A673 (cell line): ENCODE measurements at places on chromosomes 7 and 10. TPM values are rescaled to one million over a fixed set of nuclear protein-coding genes. Genes with fewer than 3 reads are reported as not detected.

PNLIPRP3 gene
- total RNA-seq, result not detected in 2 replicates

DNA sequence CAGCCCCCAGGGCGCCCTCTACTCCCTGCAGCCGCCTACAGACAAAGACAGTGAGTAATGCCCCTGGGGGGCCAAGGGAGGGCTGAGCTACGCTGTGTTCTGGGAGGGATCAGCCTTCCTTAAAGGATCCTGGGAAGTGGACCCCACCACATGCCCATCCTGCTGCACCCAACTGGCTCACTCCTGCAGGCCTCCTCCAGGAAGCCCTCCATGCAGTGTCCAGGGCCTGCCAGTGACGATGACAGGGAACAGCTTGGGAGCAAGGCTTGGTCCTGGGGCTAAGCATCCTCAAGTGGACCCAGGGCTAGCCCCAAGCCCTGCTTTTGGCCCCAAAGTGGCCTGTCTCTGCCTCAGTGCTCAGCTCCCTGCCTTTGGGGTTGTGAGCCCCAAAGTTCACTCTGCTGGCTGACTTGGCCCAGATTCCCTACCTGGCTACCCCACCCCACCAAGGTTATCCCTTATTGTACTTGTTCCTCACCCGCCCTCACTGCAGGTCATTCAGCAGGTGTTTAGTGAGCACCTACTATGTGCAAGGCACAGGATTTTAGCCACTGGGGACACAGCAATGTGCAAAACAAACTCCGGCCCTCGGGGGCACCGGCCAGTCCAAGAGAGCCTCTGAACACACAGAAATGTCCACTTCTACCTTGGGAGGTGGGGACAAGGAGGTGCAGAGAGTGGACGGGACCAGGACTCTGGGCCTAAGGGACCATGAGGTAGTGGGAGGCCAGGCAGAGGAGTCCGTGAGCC is 83.5 kb downstream of the MYL10 start:
- no peak for DNase-seq

NFE2L3 gene
- total RNA-seq, result 8.5 and 8.6 TPM in 2 replicates

TLX1 gene
- total RNA-seq, result 0.17 TPM in 1 of 2 replicates, not detected in the other

HOXA7 gene
- total RNA-seq, result 0.56 and 1.5 TPM in 2 replicates

GRCh38 chr10:50882540-50882983 is 2.9 kb downstream of the A1CF start:
- no peak for DNase-seq

DNA sequence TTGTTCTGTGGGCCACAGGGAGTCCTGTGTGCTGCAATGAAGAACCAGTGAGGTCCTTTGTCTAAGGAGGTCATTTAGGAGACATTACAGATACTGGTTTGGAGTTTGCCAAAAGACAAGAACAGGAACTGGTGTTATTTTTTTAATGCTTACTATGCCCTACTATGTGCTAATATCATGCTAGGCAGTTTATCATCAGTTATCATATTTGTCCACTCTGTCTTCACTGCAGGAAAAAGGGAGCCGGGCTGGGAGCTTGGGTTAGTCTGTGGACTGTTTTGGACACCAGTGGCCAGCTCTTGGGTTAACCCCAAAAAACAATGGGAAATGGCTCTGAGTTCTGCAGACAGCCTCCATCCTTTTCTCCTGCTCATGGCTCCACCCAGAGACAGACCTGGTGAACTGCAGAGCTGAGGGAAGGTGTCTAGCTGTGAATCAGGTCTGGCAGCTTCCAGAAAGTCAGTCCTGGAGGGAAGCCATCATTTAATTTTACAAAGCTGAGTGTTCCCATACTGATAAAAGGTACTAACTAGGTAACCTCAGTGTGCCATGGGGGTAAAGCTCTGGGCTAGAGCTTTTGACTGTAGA is 101.2 kb upstream of the ZNF746 start:
- peak; percentile 36 for DNase-seq

GRCh38 chr10:62001898-62002297 is 100.4 kb downstream of the ARID5B start:
- DNase-seq, result no peak

TYSND1 gene
- total RNA-seq, result 36.5 and 46.3 TPM in 2 replicates

GRCh38 chr10:123645615-123646014 is 20.5 kb upstream of the GPR26 start:
- DNase-seq, result no peak

DNA sequence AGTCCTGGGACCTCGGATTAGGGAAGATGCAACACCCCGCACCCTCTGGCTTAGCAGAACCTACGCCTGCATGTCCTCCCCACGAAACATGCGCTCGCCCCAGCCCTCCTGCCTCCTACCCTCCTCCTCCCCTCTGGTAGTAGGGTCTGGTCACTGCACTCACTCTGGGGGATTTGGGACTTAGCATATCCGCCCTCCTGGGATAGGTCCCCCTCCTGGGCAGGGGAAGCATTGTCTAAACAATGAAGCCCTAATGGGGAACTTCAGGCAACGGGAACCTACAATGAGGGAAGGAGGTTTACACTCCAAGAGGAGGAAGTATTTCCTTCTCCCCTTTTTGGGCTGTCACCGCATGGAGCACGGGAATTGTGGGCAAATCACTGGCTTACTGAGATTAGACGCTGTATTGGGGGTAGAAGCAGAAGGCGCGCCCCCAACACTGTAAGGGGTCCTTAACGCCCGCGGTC is 892 bp downstream of the CRHR2 start:
- DNase-seq, result no peak

DNA sequence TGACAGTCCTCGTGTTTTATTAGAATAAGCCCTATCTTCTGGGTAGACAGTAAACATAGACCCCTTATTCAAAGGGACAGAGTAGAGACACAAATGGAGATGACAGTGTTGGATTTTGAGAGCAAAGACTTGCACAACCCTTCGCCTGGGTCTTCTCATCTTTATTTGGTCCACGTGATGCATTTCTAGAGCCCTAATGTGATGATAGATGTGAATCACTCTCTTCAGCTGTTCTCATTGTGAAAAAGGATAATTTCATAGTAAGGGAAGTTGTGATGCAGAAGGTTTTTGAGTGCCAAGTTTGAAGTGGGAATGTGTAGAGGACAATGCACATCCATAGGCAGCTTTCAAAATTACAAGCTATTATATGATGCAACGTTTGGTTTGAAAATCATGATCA is 86.3 kb downstream of the CREB5 start:
- DNase-seq, result no peak

- no peak for DNase-seq
Observed at GRCh38 chr10:65891073-65891981, 1034.5 kb upstream of the LRRTM3 start.

DNA sequence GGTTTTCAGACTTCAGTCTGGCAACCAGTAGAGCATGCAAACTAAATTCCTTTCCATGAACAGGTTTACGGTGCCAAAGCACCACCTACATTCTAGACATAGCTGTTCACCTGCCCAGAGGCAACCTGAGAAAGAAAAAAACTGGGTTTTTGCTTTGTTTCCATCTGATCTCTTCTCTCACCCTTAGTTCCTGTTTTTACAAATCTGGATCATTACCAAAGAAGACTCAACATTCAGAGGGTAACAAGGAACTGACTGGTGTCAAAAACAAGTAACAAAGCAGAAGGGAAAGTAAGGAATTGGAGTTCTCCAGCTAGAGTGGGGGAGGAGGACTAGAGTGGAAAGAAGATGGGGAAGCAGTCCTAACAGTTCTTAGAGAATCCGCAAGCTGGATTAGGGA is 36.4 kb downstream of the CPVL start:
- DNase-seq, result no peak

- DNase-seq, result no peak
Observed at GRCh38 chr7:143456992-143457793, 13.9 kb downstream of the TAS2R60 start.

GRCh38 chr10:110641256-110641655 is 2.9 kb upstream of the RBM20 start:
- peak; percentile 30 for DNase-seq

DNA sequence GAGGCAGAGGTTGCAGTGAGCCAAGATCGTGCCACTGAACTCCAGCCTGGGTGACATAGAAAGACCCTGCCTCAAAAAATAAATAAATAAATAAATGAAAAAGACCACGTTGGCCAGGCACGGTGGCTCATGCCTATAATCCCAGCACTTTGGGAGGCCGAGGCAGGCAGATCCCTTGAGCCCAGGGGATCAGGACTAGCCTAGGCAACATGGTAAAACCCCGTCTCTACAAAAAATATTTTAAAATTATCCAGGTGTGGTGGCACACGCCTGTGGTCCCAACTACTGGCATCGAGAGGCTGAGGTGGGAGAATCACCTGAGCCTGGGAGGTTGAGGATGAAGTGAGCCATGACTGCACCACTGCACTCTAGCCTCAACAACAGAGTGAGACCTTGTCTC is 116.7 kb upstream of the PDLIM1 start:
- no peak for DNase-seq

KCNH2 gene
- 1.5 and 4.0 TPM in 2 replicates for total RNA-seq

ARHGAP22 gene
- total RNA-seq, result 0.47 and 0.79 TPM in 2 replicates

DNA sequence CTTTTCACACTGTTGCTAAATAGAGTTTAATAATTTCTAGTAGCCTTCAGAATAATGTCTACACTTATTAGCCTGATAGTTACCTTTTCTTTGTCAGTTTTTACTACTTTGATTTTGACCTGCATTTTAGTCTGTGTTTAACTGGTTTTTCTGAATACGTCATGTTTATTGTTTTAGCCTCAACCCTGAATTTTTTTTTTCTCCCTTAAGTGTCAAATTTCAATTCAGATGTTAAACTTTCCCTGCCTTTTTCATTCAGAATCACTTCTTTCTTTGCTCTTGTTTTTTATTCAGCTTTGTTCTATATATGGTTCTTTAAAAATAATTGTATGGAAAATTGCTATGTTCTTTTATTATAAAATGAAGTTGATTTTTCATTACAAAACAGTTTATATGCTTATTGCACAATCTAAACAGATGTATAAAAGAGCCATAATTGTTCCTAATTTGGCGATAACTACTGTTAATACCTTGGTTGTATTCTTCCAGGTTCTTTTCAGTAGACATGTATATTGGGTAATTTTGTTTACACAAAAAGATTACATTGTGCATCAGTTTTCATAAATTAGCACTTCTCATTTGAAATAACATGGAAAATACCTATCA is 159.7 kb downstream of the ADK start:
- no peak for DNase-seq

TMEM229A gene
- total RNA-seq, result 22.2 and 24.6 TPM in 2 replicates
